Eye (tissue), 1 donor: ENCODE measurements at places on chromosomes 1 and 21.

DNA sequence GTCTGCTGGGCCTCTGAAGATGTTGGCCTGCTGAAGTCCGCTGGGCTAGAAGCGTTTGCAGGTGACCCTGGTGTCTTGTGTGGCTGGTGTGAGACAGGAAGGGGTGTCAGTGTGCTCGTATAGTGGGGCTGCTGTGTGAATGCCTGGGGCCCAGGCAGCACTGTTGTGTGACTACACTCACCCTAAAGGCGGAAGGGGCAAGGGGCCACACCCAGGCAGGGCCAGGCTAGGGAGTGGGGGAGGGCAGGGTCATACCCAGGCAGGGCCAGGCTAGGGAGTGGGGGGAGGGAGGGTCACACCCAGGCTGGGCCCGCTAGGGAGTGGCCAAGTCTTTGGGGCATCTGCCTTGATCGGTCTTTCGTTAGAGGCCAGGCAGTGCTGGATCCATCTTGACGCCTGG is 25.0 kb downstream of the PDXK start:
- no peak for DNase-seq

GRCh38 chr1:99627615-99628014 is 18.3 kb upstream of the PALMD start:
- no peak for DNase-seq

GRCh38 chr1:160284220-160284781 is 632 bp downstream of the PEX19 start:
- DNase-seq = peak; percentile 3

- no peak for DNase-seq
These were observed 181.8 kb upstream of the FMN2 start for GRCh38 chr1:239909898-239910297.

DNA sequence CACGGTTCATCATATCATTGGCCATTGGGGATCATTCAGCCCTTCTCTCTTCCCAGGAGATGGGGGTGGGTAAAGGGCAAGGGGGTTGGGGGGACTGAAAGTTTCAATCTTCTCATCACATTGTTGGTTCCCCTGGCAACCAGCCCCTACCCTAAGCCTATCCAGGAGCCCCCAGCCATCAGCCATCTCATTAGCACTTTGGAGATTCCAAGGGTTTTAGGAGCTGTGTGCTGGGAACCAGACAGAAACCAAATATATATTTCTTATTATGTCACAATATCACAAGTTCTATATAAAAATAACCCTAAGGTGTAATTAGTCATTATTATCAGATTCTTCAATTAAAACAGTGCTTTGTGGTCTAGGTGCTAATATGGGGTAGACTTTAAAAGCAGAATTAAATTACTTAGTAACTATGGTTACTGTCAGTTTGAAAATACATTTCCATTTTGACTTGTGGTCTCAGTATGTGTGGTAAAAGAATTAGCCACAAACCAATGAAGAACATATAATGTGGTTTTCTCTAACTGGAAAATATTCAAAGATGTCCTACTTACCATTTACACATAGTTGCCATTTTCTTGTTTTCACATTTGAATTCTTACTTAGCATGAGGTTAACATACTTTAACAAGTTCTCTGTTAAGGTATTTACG is 28.1 kb downstream of the IL23R start:
- no peak for DNase-seq

DNA sequence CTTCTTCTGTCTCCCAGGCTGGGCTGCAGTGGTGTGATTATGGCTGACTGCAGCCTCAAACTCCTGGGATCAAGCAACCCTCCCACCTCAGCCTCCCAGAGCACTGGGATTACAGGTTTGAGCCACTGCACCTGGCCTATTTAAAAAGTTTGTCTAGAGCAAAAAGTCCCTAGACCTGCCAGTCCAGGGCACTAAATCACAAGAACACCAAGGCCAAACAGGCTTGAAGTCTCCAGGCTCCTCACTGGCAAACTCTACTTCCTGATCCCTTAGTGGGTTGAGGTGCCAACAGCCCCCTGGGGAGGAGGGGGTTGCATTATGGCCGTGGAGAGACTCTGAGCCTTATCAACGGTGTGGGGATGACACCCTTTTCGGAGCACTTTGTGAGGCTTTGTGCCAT is 76.0 kb downstream of the CLIC6 start:
- no peak for DNase-seq

GRCh38 chr1:62250126-62250726 is 55.6 kb downstream of the L1TD1 start:
- no peak for DNase-seq
